Osteoblast (primary cell): ENCODE measurements at places on chromosomes 13 and 19. TPM values are rescaled to one million over a fixed set of nuclear protein-coding genes. Genes with fewer than 3 reads are reported as not detected.

- peak; percentile 50 for DNase-seq
These were observed 64.2 kb downstream of the LNX2 start for GRCh38 chr13:27556109-27556508.

GRCh38 chr13:79490824-79491223 is 9.9 kb downstream of the NDFIP2 start:
- no peak for DNase-seq

GRCh38 chr19:41356984-41357739 is 3.4 kb upstream of the TGFB1 start:
- DNase-seq = peak; percentile 74

GRCh38 chr13:111049791-111050538 is 65.1 kb upstream of the ARHGEF7 start:
- DNase-seq = no peak

DNA sequence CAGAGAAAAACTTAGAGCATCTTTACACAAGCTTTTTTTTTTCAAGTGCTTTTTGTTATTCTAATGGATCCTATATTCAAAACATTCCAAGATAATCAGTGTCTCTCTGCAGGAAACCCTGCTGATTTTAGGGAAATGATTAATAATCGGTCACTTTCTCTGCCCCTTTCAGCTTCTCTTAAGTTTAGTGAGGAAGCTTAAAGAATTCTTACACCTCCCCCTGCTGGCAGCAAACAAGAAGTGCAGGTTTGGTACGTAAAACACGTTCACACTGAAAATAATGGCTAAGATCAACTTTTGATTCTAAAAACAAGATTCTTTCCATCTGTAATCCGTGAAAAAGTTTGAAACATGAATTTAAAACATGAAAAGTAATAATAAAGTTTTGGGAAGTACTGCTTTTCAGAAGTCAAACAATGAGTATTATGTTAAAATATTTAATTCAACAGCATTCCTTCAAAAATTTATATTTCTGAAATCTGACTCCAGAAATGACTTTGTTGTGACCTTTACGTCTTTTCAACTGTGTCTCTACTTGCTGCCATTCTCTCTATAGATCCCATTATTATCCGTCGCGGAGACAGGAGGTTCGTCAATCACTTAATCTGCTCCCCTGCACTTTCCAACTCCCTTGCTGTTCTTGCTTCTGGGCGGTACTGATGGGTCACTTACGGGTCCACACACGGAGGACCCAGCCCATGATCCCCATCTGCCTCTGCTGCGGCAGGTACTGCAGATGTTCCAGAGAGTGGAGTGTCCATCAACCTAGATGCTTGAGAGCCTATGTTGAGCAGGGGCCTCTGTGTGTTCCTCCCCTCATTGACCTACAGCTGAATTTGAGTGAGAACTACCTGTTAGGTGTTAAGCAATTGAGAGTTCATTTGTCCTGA is 203.1 kb upstream of the EDNRB start:
- DNase-seq = no peak

- DNase-seq = no peak
These were observed 361.5 kb upstream of the HTR2A start for GRCh38 chr13:47258384-47258783.

DNA sequence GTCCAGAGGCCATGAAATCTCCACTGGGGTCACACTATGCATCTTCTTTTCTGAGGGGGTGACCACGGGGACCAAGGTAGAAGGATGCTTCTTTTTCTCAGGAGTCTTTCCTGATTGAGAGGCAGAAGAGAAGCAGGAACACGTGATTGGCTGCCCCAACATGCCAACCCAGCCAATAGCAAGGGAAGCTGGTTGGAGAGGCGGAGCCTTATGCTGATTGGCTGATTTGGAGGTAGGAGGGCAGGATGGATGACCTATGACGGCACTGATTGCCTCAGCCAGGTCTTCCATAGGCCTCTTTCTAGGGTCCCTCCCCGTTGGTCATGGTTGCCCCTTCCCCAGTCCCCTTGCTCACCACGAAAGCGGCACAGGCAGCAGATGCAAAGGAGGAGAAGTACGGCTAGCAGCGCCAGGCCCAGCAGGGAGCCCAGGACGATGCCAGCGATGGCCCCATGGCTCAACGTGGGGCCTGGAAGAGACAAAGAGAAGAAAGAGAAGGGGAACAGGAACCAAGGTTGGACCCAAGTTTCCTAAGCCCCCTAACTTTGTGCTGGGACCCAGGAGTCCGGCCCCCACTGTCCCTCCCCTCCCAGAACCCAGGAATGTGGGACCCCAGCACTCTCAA is 8.0 kb downstream of the VSIG10L start:
- peak; percentile 79 for DNase-seq

DNA sequence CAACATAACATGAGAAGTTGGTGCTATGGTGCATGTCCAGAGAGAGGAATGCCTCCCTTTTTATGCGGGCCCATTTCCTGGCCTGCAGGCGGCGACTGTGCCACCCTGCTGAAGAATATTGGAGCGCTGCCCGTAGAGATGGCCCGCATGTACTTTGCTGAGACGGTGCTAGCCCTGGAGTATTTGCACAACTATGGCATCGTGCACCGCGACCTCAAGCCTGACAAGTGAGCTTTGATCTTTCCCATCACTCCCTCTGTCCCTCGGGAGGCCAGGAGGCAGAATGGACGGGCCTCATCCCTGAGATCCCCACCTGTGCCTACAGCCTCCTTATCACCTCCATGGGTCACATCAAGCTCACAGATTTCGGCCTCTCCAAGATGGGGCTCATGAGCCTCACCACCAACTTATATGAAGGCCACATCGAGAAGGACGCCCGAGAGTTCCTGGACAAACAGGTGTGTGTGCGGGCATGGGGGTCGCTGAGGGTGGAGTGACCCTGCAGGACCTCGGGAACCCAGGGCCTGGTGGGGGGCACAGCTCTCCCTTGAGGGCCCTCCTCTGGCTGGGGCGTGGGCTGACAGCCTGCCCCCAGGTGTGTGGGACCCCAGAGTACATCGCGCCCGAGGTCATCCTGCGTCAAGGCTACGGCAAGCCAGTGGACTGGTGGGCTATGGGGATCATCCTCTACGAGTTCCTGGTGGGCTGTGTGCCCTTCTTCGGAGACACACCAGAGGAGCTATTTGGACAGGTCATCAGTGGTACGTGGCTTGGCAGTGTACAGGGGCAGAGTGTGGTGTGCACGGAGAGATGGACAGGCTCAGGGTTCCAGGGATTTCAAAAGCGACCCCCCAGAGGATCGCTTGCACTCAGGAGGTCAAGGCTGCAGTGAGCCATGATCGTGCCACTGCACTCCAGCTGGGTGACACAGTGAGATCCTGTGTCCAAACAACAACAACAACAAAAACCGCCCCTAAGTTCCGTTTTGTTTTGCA is 16.2 kb downstream of the DNASE2 start:
- DNase-seq = peak; percentile 75

DNA sequence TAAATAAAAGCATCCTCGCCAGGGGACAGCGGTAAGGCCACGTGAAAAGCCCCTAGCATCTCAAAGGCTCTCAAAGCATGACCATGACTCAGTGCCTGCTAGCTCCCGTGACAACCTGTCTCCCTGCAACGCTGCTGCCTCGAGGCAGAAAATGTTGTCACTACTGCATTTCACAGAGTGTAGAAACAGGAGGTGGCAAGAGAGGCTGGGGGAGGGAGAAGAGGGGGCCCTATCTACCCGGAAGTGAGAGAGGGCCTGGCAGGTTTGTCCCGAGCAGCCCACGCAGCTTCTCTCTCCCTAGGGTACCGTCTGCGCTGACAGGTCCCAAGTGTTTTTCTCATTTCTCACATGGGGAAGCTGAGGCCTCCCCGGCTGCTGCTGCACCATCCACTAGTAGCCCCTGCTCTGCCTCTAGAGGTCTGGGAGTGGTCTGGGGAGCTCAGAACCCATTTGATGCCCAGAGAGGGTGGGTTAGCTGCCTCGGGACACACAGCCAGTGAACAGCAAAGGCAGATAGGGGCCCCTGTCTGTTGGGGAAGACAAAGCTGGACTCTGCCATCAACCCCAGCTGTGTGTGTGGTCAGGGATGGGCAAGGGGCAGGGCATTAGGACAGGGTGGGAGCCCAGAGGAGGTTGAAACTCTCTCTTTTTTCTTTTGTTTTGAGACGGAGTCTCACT is 3.7 kb downstream of the TINCR start:
- DNase-seq = peak; percentile 87

DNA sequence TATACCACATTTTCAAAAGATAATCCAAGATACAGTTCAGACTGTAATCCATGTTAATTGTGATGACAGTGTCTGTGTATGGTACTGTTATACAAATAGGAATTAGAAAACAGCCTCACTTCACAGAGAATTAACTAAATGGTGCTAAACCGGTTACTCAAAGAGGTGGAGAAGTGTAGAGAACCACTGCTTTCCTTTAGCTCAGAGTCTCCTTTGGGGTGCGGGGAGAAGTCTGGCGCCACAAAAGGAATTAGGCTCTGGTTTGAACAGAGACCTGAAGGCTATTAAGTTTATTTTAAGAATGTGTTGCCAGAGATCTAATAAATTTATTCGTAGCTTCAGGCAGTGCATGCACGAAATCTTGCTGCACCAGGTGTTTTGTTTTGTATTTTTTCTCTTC is 65.8 kb downstream of the FREM2 start:
- DNase-seq = no peak

GRCh38 chr13:39960191-39960590 is 304.7 kb downstream of the COG6 start:
- no peak for DNase-seq

GRCh38 chr13:27304611-27305010 is 34.0 kb downstream of the RASL11A start:
- peak; percentile 9 for DNase-seq

GRCh38 chr19:40614622-40615411 is 13.6 kb downstream of the LTBP4 start:
- DNase-seq = peak; percentile 97

DNA sequence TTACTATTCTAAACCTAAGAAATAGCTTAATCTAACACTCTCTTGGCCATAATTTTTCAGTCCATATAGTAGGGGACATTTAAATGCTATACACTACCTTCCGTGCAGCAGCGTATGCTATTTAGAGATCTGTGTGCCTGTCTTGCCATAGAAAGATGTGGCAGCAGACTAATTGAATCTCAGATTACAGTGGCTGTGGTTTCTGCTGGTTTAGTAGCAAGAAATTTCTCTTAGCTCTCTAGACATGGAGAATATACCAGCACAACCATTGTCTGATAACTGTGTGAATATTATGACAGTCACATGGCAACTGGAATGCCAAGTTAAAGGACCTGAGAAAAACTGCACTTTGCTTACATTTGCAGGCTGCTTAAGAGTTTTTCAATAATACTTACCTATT is 672.4 kb upstream of the MIR17HG start:
- no peak for DNase-seq

DNA sequence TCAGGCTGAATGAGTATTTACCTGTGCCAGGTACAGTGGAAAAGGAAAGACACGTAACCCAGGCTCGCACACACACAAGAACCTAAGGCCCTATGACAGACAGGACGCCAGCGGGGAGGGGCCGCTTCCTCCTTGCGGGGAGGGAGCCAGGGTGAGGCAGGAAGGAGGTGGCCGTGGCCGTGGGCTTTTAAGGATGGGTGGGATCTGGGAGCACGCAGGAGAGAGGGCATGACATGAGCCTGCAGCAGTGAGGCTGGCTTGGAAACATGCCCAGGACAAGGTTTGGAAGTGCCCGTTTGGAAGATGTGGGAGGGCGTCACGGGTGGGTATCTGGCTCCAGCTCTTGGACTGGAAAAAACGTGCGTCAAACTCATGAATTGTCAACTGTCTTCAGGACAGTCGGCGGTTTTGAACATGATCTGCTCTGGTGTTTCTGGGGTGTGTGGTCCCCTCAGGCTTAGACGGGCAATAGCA is 20.1 kb downstream of the SH3GL1 start:
- DNase-seq = peak; percentile 67

DNA sequence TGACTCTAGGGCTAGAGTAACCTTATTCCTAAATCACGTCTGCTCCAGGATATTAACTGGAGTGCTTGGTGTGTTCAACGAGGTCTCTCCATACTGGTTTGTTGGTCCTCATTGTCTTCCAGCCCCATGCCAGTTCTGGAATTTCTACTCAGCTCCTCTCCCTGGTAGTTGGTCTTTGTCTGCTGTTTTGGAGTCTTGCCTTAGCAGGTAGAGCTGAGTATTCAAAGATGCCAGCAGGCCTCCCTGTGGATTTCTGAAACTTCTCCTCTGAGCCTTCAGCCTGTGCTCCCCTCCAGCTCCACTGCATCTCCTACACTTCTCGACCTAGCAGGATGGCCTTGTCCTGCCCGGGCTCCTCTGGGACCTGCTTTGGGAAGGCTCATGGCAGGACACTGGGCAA is 25.5 kb downstream of the SOX1 start:
- no peak for DNase-seq

- peak; percentile 61 for DNase-seq
These were observed 3.1 kb downstream of the KLF5 start for GRCh38 chr13:73061876-73062275.

- DNase-seq = no peak
These were observed 428 bp downstream of the RASAL3 start for GRCh38 chr19:15463861-15464371.

DNA sequence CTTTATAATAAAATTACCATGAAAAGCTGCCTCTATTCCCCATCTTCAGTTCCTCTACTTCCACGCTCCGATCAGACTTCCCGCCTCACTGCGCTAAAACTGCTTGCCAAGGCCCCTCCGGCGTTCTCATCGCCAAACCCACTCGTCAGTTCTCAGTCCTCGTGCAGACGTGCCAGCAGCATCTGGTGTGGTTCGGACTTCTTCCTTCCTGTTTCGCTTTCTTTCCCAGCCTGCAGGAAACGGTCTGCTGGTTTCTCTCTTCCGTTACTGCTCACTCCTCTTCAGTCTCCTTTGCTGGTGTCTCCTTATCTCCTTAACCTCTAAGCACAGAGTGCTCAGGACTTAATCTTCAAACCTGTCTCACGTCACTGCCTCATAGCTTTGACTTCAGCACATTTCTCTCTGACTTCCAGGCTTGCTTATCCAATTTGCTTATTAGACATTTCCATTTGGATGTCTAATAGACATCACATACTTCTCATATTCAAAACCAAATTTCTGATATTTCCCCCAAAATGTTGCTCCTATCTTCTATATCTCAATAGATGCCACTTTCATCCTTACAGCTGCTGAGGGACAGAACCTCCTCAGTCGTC is 40.3 kb downstream of the RCBTB2 start:
- peak; percentile 86 for DNase-seq

- DNase-seq = no peak
These were observed 1.7 kb upstream of the C19orf85 start for GRCh38 chr19:55466241-55466614.

- DNase-seq = no peak
These were observed 1145.1 kb downstream of the UQCRFS1 start for GRCh38 chr19:28067882-28068281.

- peak; percentile 19 for DNase-seq
These were observed 24.8 kb downstream of the TSKS start for GRCh38 chr19:49738268-49738667.

Gene NCR1
- total RNA-seq = 0.36 and 0.59 TPM in 2 replicates

Gene MEDAG
- total RNA-seq = 46.7 and 96.1 TPM in 2 replicates

Gene ZNF221
- 9.0 and 9.7 TPM in 2 replicates for total RNA-seq

Gene RASGRP4
- not detected in 2 replicates for total RNA-seq

Gene ADAMTS10
- total RNA-seq = 49.6 and 56.3 TPM in 2 replicates

Gene METTL21C
- total RNA-seq = not detected in 2 replicates

Gene CGB1
- total RNA-seq = 0.29 TPM in 1 of 2 replicates, not detected in the other

Gene ZNF415
- 7.6 and 11.2 TPM in 2 replicates for total RNA-seq

Gene ADGRE3
- total RNA-seq = not detected in 2 replicates

Gene KBTBD7
- 5.4 and 5.6 TPM in 2 replicates for total RNA-seq
